Stimulated activated CD4-positive, alpha-beta T cell treated with anti-CD3 and anti-CD28 coated beads, Interleukin-12 subunit alpha, Interleukin-12 subunit beta, amount 100 ng/mL, for 48 hours (primary cell): ENCODE measurements at places on chromosomes 4 and X.

DNA sequence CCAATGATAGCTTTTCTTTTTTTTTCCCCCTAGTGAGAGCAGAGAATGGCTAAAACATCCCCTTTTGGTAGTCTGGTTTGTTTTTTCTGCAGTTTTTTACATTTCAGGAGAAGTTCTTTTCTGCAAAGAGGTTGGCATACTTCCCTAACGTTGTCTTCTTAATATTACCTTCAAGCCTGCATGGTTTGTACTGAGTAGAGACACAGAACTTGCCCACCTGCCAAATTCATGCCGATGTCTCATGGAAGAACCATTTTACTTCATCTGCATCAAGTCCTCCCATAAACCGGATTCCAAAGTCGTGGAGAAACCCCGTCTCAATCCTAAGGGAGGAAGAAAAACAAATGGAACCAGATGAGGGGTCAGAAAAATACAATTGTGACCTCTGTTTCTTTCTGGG is 89.7 kb downstream of the SHOX start:
- no peak for DNase-seq

GRCh38 chr4:114200026-114200425 is 220.6 kb upstream of the ARSJ start:
- DNase-seq, result no peak

DNA sequence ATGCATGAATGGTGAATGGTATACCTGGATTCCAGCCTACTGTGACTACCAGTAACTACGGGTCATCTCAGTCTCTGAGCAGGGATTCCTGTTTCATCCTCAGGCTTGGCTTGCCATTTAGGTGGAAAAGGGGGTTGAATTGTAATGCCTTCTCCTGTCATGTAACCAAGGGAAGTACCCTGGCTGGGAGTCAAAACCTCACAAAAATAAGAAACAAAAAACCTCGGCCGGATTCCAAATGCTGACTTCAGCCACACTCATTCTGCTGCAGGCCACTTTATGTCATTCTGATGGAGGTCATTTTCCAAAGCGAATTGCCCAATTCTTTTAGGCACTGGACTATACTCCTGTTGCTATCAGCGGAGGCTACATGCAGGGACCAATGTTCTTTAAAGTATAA is 324.7 kb downstream of the LDB2 start:
- DNase-seq, result no peak

GRCh38 chrX:64580035-64580434 is 184.8 kb upstream of the MTMR8 start:
- DNase-seq, result no peak

DNA sequence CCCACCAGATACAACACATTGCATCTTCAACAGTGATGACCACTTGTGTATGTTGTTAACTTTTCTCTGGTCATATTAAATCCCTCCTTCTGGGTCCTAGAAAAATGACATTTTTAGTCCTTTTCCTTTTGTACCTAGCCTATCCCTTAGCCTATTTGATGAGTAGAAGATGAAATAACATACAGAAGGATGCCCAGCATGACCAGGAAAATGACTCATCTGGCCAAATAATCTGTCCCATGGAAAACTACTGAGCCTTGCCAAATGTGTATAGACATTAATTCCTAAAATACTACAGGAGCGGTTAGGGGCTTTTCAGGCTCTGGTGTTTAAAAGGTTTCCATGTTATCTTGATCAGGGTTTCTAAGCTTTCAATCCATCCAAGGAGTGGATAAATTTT is 129.0 kb upstream of the KCNIP4 start:
- DNase-seq, result no peak

- no peak for DNase-seq
Measured at GRCh38 chr4:158799013-158799770, 30.4 kb downstream of the FNIP2 start.

GRCh38 chrX:112820364-112821268 is 20.0 kb downstream of the AMOT start:
- no peak for DNase-seq

- no peak for DNase-seq
Measured at GRCh38 chrX:50799531-50799961, 14.4 kb downstream of the SHROOM4 start.

DNA sequence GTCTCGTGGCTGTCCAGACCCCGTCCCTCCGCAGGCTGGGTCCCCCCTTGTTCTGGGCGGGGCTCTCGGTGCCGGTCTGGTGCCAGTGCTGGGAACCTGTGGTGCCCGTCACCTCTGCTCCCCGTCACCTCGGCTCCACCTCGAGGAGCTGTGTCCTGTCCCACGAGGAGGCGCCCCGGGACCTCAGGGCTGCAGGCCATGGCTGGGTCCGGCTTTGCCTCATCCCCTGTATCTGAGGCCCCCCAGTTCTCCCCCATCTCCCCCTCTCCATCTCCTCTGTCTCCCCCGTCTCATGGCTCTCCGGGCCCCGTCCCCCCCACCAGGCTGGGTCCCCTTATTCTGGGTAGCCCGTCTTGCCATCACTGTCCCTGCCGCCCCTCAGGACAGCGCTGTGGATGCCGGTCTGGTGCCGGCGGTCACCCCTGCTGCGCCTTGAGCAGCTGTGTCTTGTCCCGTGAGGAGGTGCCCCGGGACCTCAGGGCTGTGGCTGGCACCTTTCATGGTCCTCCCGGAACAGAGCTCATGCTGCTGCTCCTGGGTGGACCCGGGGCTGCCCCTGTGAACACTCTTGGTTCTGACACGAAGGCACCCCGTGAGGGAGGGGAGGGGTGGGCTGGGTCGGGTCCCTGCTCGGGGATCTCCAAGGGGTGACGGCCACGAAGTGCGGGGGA is 13.4 kb upstream of the GTPBP6 start:
- no peak for DNase-seq

GRCh38 chr4:5460106-5460801 is 248.1 kb downstream of the EVC2 start:
- DNase-seq, result no peak

GRCh38 chrX:9267415-9267814 is 197.4 kb upstream of the TBL1X start:
- no peak for DNase-seq

GRCh38 chr4:183094393-183095198 is 4.5 kb upstream of the WWC2 start:
- DNase-seq, result no peak

DNA sequence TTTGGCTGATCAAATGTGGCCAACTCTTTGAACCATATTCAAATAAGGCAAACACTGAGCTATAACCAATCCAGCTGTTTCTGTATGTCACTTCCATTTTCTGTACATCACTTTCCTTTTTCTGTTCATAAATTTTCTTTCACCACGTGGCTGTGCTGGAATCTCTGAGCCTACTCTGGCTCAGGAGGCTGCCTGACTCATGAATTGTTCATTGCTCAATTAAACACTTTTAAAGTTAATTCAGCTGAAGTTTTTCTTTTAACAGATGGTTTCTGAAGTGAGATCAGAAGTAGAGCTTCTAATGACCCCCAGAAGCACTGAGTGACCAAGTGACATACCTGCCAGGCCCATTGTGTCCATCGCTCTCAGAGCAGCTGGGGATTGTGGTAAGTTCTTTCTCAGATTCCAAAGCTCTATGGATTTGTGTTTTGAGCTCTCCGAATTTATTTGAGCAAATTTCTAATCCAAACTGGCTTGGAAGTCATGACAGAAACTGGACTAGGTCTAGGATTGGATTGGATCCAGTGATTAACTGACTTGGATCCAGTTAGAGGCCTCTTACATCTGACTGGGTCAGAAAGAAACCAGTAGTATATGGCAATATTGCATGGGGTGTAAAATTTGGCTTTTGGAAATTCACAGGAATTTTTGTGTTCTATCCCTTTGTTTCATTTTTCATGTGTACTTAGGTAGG is 121.2 kb upstream of the BANK1 start:
- DNase-seq, result no peak

GRCh38 chr4:87975466-87975865 is at the start of gene SPP1:
Gene SPP1 (plus strand): TSS chr4:87975714. CDS start chr4:87976896, 1,182 bp downstream.
- DNase-seq, result no peak

DNA sequence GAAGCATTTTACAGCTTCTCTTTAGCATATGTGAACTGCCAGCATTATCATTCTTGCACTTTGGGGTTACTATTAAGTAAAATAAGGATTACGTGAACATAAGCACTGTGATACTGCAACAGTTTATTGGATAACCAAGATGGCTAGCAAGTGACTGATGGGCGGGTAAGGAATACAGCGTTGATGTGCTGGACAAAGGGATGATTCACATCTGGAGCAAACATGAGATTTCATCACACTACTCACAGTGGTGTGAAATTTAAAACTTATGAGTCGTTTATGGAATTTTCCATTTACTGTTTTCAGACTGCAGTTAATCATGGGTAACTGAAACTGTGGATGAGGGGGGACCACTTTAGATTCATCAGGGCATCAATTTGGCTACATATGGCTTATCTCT is 16.0 kb downstream of the NBDY start:
- DNase-seq, result no peak

DNA sequence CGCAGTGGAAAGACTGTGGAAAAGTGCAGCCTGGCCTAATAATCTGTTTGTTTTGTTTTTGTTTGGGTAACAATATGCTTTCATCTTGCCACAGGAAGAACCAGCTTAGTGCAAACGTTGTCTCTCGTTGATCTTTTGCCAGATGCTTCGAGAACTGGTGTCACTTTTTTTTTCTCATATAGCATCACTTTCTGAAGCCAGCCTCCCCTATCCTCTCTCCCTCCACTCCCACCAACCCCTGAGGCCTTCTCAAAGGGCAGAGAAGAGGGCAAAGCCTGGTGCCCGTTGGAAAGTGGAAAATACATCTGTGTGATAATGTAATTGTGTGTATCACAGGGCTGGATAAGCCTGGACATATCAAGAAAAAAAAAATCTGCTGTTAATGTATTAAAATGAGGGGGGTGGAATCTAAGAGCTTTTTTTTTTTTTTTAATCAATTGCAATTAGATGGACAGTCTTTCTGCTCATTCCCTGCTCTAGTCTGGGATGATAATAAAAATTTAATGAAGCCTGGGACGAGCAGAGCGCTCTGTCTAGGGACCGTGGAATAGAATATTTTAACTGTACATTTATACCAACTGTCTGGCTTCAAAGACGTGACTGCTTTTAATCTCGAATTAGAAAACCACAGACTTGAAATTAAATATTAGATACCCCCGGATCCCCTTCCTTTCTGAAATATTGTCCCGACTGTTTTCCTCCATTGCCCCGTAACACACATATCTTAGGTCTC is 8.1 kb downstream of the POU4F2 start:
- no peak for DNase-seq

GRCh38 chr4:158182736-158183135 is 9.9 kb upstream of the GASK1B start:
- no peak for DNase-seq

GRCh38 chr4:107885865-107886264 is 45.5 kb upstream of the CYP2U1 start:
- DNase-seq, result no peak

DNA sequence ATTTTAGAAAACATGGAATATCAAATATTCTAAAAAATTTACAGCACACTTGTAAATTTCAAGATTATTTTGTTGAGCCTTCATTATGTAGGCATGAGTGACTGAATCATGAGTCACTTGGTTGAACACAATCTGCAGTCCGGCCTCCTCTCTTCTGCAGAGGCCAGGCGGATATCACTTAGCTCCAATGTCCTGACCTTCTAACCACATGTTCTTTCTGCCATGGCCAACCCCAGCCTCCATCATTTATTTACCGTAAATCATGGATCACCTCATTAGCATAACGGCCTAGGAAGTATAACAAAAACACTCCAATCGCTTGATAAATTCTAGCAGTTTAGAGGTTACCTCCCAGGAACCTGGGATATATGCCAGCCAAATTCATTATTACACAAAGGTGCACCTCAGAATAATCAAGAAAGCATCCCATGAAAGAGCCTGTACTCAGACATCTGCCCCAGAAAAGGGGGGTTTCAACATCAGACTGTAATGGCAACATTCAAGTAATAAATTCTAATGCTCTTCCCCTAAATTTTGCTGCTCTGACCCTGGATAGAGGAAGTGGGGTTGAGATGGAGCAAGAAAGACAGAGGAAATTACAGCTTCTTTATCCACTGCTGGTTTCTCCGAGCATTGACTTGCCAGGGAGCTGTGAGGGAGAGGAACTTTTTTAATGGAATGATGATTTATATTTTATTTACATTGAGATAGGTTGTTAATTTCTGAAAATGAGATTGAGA is 2153.6 kb upstream of the AGA start:
- no peak for DNase-seq

DNA sequence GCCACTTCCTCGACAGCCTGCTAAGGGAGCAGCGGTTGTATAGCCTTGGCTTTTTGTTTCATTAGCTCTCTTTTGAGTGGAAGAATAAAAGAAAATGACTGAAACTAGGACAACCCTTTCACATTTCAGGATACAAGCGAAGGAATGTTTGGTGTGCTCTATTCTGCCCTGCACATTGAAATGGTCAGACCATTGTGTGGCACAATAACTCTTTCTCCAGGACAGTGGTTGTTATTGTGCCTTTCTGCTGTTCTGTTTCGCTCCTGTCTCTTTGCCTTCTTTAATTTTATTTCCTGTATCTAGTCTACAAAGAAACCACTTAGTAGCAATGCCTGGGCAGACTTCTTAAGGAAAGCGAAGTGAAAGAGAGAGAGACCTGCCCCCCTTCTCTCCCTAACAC is 473.7 kb downstream of the GBA3 start:
- no peak for DNase-seq

DNA sequence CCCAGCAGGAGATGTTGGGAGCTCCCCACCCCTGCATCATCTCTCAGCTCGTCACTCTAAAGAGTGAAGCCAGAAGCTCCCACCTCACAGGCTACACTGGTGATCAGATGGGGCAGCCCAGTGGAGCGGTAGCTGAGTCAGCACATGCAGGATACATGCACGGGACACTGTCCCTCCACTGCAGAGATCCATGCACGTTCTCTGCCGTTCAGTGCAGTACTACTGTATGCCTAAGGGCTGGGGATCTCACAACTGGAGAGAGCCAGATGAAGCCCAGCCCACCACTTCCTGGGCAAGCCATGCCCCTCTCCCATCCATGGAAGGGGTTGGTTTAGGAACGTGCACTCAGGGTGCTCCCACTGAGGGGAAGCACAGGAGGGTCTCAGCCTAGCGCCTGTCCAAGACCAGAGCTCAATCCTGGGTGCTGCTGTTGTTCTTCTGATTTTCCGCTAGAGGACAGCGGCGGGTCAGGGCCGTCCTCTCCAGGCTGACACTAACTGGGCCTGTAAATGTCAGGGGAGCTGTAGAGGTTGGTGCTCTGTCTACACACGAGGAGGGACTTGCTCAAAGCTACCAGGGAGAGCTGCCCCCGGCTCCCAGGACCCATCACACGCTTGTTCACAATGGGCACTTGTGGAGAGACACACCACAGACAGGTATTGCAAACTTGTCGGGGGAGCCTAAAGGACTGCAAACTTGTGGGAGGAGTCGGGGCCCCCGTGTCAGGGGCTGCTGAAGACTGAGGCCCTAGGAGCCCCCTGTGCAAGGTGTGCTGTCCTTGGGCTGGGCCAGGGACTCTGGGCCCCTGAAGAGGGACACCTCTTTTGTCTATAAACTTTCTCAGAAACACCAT is 18.2 kb upstream of the ABLIM2 start:
- no peak for DNase-seq

GRCh38 chr4:61511716-61512488 is 311.8 kb downstream of the ADGRL3 start:
- DNase-seq, result no peak

DNA sequence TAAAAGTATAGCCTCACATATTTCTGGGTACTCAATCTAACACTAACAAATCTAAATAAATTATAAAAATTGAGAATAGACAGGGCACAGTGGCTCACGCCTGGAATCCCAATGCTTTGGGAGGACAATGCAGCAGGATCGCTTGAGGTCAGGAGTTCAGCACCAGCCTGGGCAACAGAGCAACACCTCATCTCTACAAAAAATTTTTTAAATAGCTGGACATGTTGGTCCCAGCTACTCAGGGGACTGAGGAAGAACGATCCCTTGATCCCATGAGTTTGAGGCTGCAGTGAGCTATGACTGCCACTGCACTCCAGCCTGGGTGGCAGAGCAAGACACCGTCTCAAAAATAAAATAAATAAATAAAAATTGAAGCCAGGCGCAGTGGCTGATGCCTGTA is 192.7 kb downstream of the LRBA start:
- DNase-seq, result no peak
